ENCODE measurements at places on chromosomes 11 and 22. TPM values are rescaled to one million over a fixed set of nuclear protein-coding genes. Genes with fewer than 3 reads are reported as not detected.

GRCh38 chr11:35017528-35018342 lies 101.3 kb downstream of the PDHX start:
- no peak for DNase-seq

DNA sequence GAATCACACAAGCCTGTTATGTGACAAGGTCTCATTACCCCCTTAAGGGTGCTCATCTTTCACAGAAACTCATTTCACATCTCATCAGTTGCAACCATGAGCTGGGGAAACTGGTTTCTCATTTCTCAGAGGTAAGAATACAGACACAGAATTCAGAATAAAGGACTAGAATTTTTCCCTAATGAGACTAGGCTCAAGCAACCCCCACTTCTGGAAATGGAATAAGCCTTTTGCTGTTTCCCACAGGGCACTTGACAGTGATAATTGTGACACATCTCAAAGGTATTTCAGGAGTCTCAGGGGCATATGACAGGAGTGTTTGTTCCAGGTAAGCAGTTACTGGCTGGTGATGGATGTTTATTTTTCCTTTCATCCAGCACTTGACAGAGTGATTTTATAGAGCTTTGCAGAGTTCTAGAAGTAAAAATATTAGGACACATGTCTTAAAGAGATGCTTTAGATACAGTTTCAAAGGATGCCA lies 112.9 kb upstream of the DDI1 start:
- DNase-seq: no peak

GRCh38 chr11:122733318-122733717 lies 77.8 kb downstream of the UBASH3B start:
- no peak for DNase-seq

DNA sequence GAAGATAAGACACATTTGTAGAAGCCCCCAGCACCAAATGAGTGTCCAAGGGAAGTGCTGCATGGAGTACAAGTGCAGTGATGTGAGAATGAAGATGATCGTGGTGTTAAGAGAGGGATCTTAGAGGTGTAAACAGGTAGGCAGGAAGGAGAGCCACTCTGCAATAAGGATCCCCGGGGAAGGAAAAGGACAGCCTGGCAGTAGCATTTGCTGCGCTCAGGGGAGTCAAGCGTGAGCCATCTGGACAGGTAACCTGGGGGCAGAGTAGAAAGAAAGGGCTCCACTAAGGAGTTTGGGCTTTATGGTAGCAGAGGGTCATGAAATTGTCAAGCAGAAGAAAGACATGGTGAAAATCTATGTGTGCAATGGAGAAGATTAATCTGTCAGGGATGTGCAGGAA lies 587.2 kb downstream of the BUD13 start:
- DNase-seq: no peak

- no peak for DNase-seq
Observed at GRCh38 chr11:5973530-5973929, 5.2 kb upstream of the OR56A5 start.

DNA sequence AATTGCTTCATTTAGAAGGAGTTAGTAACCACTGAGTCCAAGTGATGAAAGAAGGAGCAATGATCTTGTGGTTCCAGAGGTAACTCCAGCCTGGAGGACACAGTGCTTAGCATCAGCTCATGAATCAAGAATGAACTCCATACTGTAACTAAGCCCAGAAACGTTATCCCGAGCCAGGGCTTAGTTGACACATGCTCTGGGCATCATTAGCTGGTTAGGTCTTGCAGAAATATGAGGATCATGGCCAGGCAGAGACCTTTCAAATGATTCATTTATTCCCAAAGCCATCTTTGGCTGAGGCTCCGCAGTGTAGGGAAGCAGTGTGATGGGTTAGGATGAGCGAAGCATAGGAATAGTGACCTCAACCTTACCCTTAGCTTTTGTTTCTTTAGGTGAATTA lies 277.4 kb downstream of the FAM76B start:
- no peak for DNase-seq

GRCh38 chr11:117384045-117384444 lies 56.4 kb downstream of the CEP164 start:
- DNase-seq: no peak

DNA sequence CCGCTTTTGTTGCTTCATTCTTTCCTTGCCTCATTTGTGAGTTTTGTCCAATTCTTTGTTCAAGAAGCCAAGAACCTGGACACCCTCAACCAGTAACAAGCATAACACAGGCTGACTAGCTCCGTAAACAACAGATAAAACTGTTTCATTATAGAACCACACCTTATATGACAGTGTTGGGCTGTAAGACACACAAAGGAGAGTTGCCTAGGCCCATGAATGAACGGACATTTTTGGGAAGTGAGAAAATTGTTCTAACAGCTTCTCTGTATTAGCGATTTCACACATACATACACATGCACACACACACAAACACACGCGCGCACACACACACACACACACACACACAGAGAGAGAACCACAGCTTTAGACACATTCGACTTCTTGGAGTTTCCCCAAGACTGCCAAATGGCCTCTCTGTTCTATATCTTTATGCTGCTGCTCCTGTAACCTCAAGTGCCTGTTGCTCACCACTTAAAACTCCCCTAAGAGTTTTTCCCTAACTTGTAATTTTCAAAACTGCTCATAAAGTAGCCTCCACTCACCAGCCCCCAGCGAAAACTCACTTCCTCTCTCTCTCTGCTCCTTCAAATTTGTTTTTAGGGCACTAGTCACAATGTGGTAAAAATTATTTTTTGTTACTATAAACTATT lies 35.9 kb downstream of the CTSC start:
- no peak for DNase-seq

GRCh38 chr11:107587306-107587979 lies 3.5 kb upstream of the ELMOD1 start:
- DNase-seq: no peak

- DNase-seq: no peak
Observed at GRCh38 chr11:1773994-1774550, 10.3 kb upstream of the CTSD start.

- no peak for DNase-seq
Observed at GRCh38 chr11:35836205-35836604, 107.7 kb upstream of the LDLRAD3 start.

DNA sequence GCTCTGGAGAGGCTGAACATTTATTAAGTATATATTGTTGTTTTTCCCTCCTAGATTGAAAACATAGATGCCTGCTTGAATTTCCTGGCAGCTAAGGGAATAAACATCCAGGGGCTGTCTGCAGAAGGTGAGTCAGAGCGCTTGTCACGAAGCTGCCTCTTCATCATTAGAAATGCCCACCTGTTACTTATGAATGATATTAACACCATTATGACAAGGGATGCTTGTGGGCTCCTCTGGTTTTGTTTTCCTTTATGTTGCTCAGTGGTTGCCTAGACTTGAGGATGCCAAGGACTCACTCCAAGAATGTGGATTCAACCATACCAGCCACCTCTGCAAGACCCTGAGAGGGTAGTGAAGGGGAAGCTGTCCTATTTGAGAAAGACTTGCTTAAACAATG lies 156.2 kb downstream of the NAV2 start:
- no peak for DNase-seq

DNA sequence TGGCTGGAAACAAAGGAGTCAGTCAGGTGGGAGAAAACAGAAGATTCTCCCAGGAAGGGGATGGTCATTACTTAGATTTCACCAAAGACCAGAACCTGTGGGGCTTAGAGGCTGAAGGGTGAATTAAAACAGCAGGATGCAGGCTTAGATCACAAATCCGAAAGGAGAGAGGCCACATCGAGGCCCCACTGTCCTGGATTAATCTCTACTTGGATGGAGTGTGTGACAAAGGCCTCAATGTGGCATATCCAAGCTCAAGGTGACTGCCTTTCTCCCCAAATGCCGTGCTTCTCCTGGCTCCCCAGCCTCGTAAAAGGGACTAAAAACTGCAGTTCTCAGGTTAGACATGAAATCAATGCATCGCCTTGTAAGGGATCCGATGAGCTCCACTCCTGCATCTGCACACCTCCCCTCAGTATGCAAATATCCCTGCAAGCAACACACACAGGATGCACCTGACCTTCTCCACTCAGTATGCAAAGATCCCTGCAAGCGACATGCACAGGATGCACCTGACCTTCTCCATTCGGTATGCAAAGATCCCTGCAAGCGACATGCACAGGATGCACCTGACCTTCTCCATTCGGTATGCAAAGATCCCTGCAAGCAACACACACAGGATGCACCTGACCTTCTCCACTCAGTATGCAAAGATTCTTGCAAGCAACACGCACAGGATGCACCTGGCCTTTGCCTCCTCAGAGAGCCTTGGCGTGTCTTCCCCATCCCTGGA lies 447.4 kb downstream of the BRD1 start:
- DNase-seq: no peak

GRCh38 chr22:19663286-19663815 lies 51.0 kb upstream of the SEPTIN5 start:
- no peak for DNase-seq

DNA sequence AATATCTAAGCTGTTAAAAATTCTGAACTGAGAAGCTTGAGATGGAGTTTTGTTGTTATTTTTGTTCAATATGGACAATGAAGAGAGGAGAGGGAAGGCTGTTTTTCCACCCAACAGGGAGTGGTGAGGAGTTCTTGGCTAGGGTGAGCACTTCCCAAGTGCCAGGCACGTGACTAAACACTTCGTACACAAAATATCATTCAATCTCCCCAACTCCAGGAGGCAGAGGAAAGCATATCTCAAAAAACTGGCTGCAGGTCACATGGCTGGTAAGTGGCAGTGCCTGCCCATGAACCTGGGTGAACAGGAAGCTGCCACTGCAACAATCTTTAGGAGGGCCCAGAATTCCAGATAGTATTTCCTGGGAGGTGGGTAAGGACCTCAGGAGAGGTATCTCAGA lies 11.6 kb downstream of the ELF5 start:
- no peak for DNase-seq

- no peak for DNase-seq
Observed at GRCh38 chr22:37990301-37990700, 5.9 kb upstream of the SOX10 start.

DNA sequence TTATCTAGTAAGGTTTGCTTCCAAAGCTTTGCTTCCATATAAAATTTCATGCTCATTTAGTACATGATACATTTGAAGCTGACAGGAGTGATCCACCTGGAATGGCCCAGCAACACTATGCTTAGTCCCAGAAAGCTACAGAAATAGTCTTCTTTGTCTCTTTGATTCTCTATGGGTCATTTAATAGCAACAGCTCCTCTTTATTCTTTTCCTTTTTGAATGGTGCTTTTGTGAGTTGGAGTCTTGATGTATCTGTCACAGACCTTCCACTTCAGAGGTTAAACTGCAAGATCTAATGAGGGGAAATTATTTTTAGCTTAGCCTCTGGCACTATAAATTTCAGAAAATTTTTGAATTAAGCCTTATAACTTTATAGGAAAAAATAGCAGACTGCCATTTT lies 509.5 kb downstream of the KCNA4 start:
- DNase-seq: no peak

The NRGN gene
- 1,034 TPM for total RNA-seq

The ART1 gene
- not detected for total RNA-seq

The PICK1 gene
- 47.1 TPM for total RNA-seq

The ENTHD1 gene
- not detected for total RNA-seq

The KRTAP5-1 gene
- not detected for total RNA-seq

The KRTAP5-7 gene
- 1.1 TPM for total RNA-seq

The KRTAP5-8 gene
- total RNA-seq: 1.1 TPM

The ZNF215 gene
- total RNA-seq: 2.1 TPM

Data from dorsolateral prefrontal cortex (tissue), 122 donors.